ENCODE measurements at places on chromosomes 12 and 14.

DNA sequence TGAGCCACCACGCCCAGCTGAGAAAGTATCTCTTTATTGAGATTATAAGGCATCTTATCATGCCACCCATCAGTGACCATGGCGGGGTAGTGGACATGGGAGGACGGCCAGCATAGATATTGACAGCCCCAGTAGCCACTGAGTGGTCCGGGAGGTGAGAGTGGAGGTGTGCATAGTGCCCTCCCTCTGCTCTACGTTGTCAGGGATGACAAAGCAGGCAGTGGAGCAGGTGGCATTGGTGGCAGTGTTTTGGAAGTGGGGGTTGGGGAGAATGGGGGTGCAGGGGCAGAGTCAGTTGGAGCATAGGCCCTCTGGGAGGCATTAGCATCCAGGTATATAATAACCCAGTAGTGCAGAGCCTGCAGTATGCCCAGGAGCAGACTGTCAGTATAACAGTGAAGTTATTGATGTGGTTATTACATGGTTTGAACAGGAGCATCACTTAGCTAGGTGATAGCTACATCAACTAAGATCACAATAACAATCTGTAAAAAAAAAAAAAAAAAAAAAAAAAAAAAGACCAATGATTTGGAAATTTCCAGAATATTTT, 41.1 kb downstream of the GNG2 start:
- no peak for DNase-seq

GRCh38 chr12:107485731-107486130, 199.9 kb upstream of the PWP1 start:
- no peak for DNase-seq

DNA sequence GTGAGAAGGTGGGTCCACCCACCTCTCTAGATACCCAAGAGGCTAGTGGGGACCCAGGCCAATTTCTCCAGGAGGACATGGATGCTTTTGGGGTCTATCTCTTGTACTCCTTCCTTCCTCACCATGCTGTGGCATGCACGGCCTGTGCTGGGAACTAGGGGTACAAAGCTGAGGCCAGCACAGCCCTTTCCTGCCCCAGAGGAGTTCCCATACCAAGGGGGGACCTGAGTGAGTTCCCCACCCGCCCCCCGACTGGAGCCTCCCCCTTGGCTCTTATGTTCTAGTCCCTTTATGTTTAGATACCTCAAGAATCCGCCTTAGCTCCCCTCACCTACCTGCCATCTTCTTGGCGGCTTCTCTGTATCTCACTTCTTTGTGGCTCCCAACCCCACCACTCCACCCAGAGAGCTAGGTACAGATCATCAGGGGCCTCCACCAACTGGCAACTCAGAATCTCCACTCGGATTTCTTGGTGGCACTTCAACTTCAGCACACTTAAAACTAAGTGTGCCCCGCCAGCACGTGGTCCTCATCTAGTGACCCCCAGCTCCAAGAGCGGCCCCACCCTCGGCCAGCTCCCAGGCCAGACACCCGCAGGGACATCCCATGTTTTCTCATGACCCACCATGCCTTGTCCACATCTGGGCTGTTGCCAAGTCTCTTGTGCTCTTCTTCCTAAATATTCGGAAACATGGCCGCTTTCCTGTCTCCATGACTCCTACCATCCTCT, 115.2 kb upstream of the RTL1 start:
- DNase-seq, result no peak

DNA sequence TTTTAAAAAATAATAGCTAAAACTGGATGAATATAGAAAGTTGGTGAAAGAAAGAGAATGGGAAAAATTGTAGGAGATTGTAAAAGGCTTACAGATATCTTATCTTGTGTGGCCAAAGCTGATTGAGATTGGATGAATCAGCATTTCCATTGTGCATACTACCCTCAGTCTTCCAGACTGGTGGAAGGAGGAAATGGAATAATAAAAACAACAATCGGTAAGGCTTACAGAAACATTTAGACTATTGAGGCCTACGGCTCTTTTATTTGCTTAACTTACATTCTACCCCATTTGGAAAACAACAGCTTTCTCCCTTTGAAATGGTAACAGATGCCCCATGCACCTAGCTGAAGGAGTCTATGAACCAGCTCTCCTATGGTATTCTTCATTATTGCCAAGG, 129.8 kb downstream of the PTPRB start:
- DNase-seq, result no peak

DNA sequence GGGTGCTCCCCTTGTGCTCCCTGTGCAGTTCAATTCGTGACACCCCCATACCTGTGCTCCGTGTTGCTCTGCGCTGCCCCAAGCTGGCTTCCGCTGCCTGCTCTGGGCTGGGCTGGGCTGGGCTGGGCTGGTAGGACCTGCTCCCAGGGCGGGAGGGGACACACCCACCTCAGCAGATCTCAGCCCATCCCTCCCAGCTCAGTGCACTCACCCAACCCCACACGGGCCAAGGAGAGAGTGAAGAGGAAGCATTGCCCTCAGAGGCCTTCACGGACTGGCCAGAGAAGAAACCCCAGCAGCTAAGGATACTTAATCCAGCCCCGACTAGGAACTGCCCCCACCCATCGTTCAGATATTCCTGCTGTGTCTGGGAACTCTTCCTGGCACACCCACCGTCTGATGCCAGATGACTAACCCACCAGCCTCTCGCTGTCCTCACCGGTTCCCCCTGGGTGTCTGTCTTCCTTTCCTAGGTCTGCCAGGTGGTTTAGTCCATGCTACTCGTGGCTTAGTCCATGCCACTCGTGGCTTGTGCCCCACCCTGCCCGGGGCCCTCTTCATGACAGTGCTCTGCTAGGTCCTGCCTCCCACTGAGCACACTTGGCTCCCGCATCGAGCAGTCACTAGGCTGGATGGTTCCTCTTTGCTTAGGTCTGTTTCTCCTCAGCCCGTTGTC, at the start of gene LPAR5:
TSS of gene LPAR5 (minus strand) at position 104 of the 676 bp plus-strand sequence. CDS start 14,711 bp downstream, outside the sequence.
- no peak for DNase-seq

GRCh38 chr14:94682061-94682516, 69.9 kb downstream of the SERPINA3 start:
- no peak for DNase-seq

- no peak for DNase-seq
Observed at GRCh38 chr12:91139286-91139685, 28.0 kb upstream of the LUM start.

- DNase-seq, result no peak
Observed at GRCh38 chr14:75928690-75929181, 53.1 kb downstream of the TGFB3 start.

GRCh38 chr14:104786091-104786586, 9.4 kb downstream of the AKT1 start:
- DNase-seq, result no peak

DNA sequence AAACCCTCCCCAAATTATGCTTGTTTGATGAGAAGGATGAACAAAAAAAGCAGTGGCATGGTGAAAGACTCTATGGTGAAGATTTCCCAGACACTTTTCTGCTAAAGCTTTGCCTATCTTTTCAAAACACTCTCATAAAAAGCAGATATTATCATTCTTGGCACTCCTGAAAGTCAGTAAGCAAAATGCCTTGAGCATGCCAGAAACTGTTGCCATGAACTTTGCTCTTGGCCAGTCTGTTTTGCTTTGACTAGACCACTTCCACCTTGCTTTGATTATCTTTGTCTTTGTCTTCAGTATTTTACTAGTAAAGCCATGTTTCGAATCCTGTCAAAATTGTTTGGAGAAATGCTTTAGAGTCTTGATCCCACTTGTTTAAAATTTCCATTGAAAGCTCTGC, 110.4 kb downstream of the CNTN1 start:
- DNase-seq, result no peak

- DNase-seq, result peak; percentile 7
Observed at GRCh38 chr14:65373671-65374039, 38.9 kb upstream of the FUT8 start.

DNA sequence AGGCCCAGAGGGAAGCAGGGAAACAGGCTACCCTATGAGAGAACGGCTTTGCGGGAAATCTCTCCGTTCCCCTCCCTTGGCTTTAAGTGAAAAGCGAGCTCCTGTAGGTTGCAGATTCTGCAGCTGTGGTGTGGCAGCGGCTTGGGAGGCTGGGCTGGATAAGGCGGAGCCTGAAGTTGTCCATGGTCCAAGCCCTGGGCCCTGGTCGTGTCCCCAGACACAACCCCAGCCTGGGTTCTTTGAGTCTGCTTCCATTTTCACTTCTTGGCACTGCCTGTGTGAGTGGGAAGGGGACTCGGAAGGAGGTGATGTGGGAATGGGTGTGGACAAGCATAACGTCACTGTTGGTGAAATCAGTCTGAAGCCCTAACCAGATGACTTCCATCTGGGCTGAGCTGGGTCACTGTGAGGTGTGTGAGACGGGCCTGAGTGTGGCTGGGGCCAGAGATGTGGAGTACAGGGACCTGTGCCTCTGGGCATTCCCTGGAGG, 43.0 kb upstream of the CTDSP2 start:
- no peak for DNase-seq

- no peak for DNase-seq
Observed at GRCh38 chr12:121202407-121203355, 7.2 kb upstream of the P2RX4 start.

- DNase-seq, result no peak
Observed at GRCh38 chr12:111024205-111024801, 103.9 kb upstream of the MYL2 start.

DNA sequence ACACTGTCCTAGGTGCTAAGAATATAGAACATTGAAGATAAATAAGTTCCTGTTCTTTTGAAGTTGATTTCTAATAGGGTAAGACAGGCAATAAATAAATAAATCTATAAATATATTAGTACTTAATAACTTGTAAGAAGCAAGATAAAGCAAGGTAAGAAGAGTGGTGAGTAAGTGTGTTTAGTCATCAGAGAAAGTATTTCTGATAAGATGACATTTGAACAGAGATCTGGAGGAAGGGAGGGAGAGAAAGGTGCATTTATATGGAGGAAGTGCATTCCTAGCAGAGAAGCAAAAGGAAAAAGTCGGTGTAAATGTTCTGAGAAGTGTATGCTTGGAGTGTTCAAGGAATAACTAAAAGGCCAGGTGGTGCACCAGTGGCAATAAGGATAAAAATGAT, 184.4 kb upstream of the GRIP1 start:
- DNase-seq, result no peak

- no peak for DNase-seq
Observed at GRCh38 chr12:42908712-42909111, 319.2 kb upstream of the PRICKLE1 start.

DNA sequence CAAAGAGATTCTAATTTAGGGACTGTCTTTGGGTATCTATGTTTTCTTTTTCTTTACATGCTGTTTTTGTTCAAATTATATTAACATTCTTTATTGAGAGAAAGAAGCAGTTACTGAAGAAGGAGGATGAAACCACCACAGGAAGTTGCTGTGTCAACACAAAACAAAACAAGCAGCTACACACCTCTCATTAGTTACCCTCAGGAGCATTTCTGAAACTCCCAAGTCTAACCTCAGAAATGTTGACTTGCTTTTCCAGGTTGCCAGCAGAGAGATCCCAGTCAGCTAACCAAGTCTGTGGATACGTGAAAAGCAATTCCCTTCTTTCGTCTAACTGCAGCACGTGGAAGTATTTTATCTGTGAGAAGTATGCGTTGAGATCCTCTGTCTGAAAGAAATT, 33.5 kb downstream of the CLEC1A start:
- no peak for DNase-seq

DNA sequence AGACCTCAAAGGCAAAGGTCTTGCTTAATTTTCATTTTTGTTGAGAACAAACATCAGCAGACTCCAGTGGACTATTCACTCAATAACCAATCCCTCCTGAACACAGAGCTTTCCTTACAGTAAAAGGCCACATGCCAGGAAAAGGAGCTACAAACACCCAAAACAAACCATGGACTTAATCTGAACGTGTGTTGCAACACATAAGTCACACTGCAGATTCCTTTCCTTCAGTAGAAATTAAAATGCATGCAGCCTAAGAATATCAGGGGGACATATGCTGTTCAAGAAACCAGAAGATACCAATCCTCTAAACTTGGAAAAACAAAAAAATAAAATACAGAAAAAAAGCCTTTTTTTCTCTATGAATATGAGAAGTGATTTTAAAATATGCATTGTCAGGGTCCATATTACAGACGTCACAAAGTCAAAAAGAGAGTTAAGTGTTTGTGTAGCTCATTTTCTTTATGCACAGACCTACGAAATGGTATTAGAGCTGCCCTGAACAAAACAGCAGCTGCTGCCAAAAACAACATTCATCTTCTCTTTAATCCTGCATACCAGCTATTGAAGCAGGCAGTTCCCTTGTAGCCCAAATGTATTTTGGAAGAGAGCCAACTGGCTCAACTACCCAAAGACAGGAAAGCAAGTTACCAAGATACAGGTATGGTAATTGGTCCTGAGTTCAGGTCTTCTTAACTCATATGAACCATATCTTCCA, 26.2 kb downstream of the KITLG start:
- DNase-seq, result peak; percentile 98

GRCh38 chr12:108955225-108955835, 65.5 kb downstream of the SVOP start:
- peak; percentile 86 for DNase-seq

DNA sequence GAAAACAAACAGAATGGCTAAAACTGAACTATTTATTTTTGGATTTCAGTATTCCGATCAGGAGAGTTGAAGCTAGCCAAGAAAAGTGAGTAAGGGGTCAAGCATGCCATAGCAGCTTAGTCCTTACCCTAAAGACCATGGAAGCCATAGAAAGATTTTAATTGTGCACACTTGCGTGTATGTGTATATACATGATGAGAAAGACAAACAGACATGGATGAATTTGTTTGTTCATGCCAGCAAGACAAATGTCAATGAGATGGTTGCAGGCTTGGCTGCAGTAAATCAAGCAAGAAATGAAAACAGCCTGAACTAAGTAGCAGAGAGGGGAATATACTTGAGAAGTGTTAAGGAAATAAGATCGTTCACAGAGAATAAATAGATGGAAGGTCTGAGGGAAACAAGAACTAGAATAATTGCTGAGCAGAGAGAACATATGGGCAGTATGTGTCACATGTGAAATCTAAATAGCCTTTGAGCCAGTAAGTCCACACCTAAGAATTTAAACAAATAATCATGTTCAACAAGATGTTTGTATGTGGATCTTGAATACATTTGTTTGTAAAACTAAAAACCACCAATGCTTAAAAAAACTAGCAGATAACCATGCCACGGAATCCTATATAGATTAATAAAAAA, 14.8 kb downstream of the SNW1 start:
- peak; percentile 18 for DNase-seq

GRCh38 chr12:77925536-77926108, 94.9 kb downstream of the NAV3 start:
- peak; percentile 86 for DNase-seq

GRCh38 chr14:64715146-64715627, 11.0 kb downstream of the PLEKHG3 start:
- DNase-seq, result no peak

DNA sequence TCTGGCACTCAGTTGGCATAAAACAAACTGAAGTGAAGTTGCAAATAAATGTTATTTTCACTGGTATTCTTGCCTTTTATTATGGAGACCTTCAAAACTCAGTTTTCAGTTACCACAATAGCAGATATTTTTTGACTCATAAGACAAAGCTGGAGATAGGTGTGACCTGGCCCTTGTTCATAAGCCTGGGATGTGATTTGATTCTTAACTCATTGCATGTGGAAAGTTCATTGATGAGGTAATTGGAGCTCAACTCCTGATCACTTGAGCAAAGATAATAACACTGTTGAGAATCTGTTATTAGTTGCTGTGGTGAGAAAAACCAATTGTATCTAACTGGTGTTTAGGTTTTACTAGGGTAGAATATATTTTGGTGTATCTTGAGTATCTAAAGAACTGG, 105.1 kb downstream of the AEBP2 start:
- no peak for DNase-seq

- no peak for DNase-seq
Observed at GRCh38 chr12:87253157-87253556, 776.0 kb downstream of the C12orf50 start.

- DNase-seq, result peak; percentile 24
Observed at GRCh38 chr12:46983959-46984841, 95.2 kb upstream of the PCED1B start.

GRCh38 chr14:59004012-59004411, 184.5 kb upstream of the DAAM1 start:
- no peak for DNase-seq

Data from SHP77 treated with DMSO at 0.1 percent for 48 hours (cell line).